Smooth muscle cell of bladder (primary cell): ENCODE measurements at places on chromosomes 7 and 10. TPM values are rescaled to one million over a fixed set of nuclear protein-coding genes. Genes with fewer than 3 reads are reported as not detected.

The FKBP9 gene
- total RNA-seq, result 423 and 558 TPM in 2 replicates

The EMX2 gene
- not detected in 2 replicates for total RNA-seq

The ACSM6 gene
- total RNA-seq, result not detected in 2 replicates

The SLC13A1 gene
- not detected in 2 replicates for total RNA-seq

The NXPH1 gene
- not detected in 2 replicates for total RNA-seq

The NPY4R2 gene
- total RNA-seq, result 0.28 TPM in 2 replicates

The RELN gene
- 0.43 and 0.74 TPM in 2 replicates for total RNA-seq

The OLAH gene
- under 0.01 and 0.09 TPM in 2 replicates for total RNA-seq

The RALA gene
- total RNA-seq, result 28.3 and 33.9 TPM in 2 replicates

The METTL27 gene
- total RNA-seq, result 2.3 and 7.4 TPM in 2 replicates

The CALN1 gene
- total RNA-seq, result not detected in 2 replicates

The FBXW4 gene
- total RNA-seq, result 45.7 and 54.5 TPM in 2 replicates

The KNDC1 gene
- 0.57 and 1.3 TPM in 2 replicates for total RNA-seq

The ZNF22 gene
- total RNA-seq, result 10.4 and 15.2 TPM in 2 replicates

The SLC18A3 gene
- not detected in 2 replicates for total RNA-seq

The GNAT3 gene
- not detected in 2 replicates for total RNA-seq

The IMPDH1 gene
- total RNA-seq, result 46.1 and 61.6 TPM in 2 replicates

The IPMK gene
- total RNA-seq, result 5.3 and 5.5 TPM in 2 replicates

The MRC1 gene
- total RNA-seq, result under 0.01 TPM in 2 replicates

The CCL26 gene
- total RNA-seq, result 4.8 and 6.2 TPM in 2 replicates

The CPA5 gene
- total RNA-seq, result not detected in 2 replicates

The PDLIM1 gene
- total RNA-seq, result 14.0 and 23.5 TPM in 2 replicates

The VWDE gene
- total RNA-seq, result 0.09 TPM in 1 of 2 replicates, not detected in the other

The CTAGE6 gene
- 0.28 and 0.55 TPM in 2 replicates for total RNA-seq

The CEP55 gene
- 3.8 TPM in 2 replicates for total RNA-seq

The SFRP4 gene
- total RNA-seq, result 9.0 and 112 TPM in 2 replicates

The NAT16 gene
- total RNA-seq, result not detected in 2 replicates

The RTKN2 gene
- total RNA-seq, result 0.83 and 1.00 TPM in 2 replicates

The ERVW-1 gene
- 0.09 TPM in 1 of 2 replicates, not detected in the other for total RNA-seq

The VPS26A gene
- 21.2 and 26.9 TPM in 2 replicates for total RNA-seq

The CHST3 gene
- 15.9 and 24.7 TPM in 2 replicates for total RNA-seq

The STOX1 gene
- total RNA-seq, result 0.14 and 0.18 TPM in 2 replicates

The PAPOLB gene
- 0.09 and 0.14 TPM in 2 replicates for total RNA-seq

The PPP1R17 gene
- total RNA-seq, result not detected in 2 replicates

The MYL10 gene
- total RNA-seq, result not detected in 2 replicates

The RHOBTB1 gene
- 34.4 and 45.8 TPM in 2 replicates for total RNA-seq

The SUN3 gene
- total RNA-seq, result not detected in 2 replicates

The ZNF32 gene
- 35.8 and 37.7 TPM in 2 replicates for total RNA-seq

The CUBN gene
- total RNA-seq, result 0.85 and 1.2 TPM in 2 replicates

The SLC26A4 gene
- 0.28 and 0.65 TPM in 2 replicates for total RNA-seq
